ENCODE measurements at places on chromosomes 11 and 22.

DNA sequence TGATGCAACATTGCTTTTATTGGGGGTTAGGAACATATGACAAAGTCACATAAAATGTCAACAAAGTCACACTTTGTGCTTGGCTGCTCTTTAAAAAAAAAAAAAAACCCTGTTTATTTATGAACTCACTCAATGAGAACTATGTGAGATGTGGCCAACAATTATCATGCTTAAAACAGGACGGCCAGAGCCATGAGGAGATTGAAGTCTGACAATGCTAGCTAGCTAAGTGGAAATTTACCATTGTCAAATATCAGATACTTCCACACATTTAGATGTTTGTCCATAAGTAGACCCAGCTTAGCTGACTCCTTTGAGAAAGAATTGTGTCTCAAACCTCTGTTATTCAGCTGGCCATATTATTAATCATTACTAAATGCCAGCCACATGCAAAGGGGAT is 26.9 kb downstream of the BLID start:
- no peak for DNase-seq

DNA sequence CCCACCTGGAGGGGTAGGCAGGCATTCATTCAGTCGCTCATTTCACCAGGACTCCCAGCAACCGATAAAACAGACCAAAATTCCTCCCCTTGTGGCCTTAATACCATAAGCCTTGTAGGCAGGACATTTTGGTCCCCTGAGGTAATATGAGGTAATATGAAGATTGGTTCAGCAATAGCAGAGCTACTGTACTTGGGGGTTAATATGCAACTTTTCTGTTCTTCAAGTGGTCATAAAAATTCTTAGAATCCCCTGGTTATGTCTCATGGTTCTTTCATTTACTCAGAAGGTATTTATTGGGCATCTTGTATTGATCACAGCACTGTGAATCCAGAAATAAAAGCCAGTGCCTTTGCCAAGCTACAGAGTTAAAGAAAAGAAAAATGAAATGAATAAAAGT is 29.8 kb downstream of the SHISA8 start:
- no peak for DNase-seq

DNA sequence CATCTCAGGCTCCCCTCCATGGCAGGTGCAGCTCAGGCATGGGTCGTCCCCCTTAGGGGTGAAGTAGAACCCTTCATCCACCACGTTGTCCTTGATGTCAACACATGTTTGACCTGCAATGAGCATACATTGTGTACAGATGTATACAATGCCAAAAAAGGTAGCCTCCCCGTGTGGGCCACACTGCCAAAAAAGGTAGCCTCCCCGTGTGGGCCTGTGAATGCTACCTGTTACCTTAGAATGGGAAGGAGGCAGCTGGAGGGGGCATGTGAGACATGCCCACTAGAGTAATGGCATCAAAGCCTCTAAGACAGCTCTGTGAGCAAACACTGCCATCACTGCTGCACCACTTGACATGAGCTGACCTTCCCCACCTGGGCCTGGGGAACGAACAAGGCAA is 73.7 kb downstream of the DGCR2 start:
- no peak for DNase-seq

DNA sequence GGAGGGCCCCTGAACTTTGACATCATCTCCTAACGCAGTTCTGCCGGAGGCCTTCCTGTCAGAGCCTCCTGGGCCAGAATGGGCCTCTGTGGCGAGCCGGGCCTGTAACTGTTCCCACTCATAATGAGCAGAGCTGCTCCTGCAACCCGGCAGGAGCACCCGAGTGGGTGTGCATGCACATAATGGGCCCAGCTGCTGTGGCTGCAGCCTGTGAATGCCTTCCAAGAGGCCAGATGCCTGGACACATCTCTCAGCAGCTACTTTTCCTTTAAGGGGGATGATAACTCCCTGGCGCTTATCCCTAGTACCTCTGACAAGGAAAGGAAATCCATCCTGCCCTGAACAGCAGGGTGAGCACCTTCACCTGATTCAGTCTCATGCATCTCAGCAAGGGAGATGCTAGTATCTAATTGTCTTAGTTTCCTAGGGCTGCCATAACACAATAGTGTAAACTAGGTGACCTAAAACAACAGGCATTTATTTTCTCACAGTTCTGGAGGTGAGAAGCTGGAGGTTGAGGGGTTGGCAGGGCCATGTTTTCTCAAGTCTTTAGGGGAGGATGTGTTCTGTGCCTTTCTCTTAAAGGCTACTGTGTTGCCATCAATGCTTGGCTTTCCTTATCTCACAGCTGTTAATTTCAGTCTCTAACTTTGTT is 120.5 kb downstream of the TEAD1 start:
- no peak for DNase-seq

- DNase-seq = no peak
Measured at GRCh38 chr11:23313001-23313400, 452.7 kb upstream of the CCDC179 start.

- DNase-seq = no peak
Measured at GRCh38 chr11:9972989-9973388, 309.1 kb downstream of the SWAP70 start.

DNA sequence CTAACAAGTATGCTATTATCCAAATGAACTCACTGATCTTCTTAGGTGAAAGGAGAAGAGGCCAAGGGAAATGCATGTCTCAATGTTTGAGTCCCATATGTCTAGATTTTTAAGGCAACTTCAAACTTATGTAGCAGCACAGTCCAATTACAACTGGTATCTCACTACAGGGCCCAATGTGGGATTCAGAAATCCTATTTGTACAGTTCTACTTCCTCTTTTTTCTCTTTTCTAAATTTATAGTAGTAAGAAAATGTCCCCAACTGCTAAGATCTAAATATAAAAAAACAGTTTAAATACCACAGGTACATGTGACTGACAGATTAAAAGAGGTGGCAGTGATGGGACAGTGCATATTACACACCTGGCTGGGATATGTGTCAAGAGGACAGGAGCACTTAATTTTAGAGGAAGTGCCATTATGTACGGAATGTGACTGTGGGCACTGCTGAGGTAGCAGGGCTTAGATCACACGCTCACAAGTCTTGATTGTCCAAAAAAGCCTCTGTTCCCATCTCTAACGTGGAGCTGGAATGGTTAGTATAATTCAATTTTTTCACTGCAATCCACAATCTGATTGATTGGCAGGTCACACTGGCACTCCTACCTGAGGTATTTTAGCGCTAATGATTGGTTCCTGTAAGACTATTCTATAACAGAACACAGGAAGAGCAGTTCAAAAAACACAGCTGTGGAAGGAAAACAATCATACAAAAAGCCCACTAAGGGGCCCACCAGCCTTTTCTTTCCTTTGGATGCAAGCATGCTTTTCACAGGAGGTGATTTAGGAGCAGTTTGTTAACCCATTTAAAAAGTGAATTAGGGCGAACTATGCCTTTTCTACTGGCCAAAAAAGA is 34.6 kb downstream of the APOL5 start:
- no peak for DNase-seq

GRCh38 chr11:113286009-113286408 is 28.4 kb upstream of the TTC12 start:
- no peak for DNase-seq

GRCh38 chr11:78869293-78869692 is 294.6 kb upstream of the NARS2 start:
- no peak for DNase-seq

DNA sequence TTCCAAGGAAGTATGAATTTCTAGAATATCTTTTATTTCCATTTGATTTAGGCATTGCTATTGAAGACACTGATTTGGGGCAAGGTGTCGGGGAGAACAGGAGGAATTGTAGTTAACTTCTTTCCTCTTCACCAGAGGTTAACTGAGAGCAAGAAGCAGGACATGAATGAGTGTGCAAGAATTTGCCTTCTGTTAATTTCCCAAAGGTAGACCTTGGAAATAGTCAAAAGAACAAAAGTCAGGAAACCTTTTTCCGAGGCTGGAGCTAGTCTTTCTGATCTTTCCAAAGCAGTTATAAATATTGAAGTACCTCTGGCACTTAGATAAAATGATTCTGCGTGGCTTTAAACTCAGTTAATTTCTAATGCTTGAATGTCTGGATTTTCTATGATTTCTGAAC is 66.9 kb downstream of the MTMR3 start:
- no peak for DNase-seq

DNA sequence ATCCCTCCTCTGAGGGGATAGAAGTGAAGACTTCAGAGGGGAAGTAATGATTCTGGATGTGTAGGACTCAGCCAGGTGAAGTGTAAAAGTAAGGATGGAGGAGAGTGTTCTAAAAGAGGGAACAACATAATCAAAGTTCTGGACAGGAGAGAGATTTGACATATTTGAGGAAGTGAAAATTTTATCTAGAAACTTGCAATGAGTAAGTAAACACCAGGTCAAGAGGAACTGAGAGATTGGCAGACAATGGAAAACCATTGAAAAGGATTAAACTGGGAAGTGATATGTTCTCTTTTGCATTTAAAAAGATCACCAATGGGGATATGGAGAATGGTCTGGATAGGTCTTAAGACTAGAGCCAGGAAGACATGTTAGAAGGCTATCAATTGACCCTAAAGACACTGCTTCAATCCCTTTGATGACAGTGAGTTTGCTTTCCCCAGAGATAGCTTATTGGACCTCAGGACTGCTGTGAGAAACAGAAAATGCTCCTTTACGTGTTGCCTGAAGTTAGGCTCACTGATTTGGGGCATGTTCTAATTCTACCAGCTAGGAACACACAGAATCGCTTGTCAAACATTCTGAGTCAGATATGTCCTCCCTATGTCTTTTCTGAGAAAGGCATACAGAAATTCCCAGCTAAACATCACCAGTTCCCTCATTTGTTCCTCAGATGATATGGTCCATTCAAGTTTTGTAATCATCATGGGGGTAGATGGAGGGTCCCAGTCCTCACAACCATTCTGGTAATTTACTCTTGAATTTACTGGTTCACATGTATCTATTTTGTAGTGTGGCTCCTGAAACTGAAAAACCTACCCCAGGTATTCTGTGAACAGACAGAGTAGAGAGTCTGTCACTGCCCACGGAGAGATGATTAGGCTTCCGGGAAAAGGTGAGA is 144.9 kb downstream of the MAML2 start:
- DNase-seq = no peak

GRCh38 chr11:32039149-32039548 is 51.7 kb upstream of the RCN1 start:
- DNase-seq = no peak

DNA sequence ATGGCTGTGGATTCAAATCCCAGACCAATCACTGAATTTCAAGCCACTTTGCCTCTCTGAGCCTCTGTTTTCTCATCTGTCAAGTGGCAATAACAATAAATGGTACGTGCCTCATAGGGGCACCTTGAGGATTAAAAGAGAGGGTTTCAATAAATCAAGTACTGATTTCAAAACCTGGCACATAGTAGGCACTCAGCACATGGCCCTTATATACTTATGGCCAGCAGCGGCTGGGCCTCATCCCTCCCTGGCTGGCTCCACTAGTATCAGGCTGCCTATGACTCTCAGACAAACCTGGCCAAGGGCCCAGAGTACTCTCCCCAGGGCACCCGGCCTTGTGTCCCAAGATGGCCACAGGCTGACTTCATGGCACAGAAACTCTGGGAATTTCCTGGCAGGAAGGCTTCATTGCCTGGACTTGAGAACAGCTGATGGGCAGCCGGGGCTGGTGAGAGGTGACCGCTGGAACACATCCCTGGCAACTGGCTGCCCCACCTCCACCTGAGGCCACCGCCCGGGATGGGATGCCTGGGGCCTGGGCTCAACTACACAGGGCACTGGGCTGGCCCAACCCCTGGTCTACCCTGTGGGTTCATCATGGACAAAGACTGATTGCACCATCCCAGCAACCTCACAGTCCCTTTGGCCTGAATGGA is 3.4 kb downstream of the FADS3 start:
- no peak for DNase-seq

GRCh38 chr11:95791709-95792033 is 1.4 kb downstream of the CEP57 start:
- no peak for DNase-seq

DNA sequence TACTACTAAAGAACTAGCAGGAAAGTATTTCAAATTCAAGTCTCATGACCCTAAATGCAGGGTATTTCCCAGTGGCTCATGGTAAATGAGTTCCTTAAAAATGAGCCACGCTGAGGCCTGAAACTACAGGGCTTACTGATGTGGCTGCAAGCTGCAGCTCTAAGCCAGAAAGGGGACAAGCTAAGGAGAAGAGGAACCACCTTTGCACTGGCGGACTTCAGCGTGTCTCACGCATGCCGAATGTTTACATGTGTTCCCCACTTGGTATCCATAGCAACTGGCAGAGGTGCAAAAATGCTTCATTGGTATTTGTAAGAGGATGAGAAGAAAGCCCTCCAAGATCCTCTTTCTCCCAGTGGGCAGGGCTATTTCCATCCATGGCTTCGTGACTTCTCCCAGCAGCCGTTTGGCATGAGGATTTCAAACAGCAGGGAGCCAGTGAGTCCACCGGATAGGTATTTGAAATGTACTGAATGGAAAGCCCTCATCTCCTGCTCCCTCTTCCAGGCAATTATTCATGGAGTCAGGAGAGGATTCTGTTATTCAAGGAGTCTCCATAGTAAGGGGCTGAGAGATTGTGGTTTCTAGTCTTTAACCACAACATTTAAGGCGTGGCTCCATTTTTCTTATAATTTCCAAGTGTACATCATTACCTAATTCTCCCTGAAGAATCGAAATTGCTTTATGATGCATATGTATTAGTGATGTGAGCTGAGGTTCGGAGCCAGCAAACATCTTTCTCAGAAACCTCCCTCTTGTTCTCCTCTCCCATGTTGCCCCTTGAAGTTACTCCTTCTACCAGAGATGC is 55.3 kb upstream of the CD44 start:
- peak; percentile 66 for DNase-seq

GRCh38 chr11:1559111-1559951 is 12.7 kb downstream of the DUSP8 start:
- no peak for DNase-seq

DNA sequence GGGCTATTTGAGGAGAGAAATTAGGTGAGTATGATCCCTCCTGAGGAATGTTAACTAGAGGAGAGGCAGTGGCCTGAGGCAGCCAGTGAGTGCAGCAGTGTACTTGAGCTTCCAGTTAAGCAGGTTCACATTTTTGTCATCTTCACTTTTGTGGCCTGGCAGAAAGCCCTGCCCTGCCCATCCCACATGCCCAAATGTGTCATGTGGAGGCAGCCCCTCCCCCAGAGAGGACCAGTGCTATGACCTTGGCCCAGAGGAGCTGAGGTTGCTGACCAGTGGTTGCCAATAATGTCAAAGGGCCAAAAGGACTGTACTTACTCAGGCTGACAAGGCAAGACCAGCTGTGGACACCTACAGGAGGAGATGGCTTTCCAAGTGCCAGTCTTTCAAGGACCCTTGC is 17.6 kb upstream of the GRK2 start:
- DNase-seq = no peak

GRCh38 chr11:5339771-5340322 is 3.5 kb downstream of the OR51B5 start:
- no peak for DNase-seq

DNA sequence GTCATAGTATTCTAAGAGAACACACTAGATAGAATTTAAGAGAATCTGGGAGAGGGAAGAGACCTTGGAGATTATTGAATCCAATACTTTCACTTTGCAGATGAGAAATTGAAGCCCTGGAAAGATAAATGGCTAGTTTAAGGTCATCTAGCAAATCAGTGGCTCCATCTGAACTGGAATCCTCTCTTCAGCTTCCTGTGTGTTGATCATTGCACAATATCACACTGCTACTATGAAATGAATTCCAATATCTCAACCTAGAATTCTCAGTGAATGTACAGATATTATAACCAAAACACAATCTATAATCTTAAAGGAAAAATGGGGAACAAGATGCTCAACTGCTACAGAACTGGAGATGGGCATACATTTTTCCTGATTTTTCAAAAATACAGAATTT is 44.1 kb downstream of the DCUN1D5 start:
- no peak for DNase-seq

GRCh38 chr11:12914400-12914912 is 94.7 kb upstream of the RASSF10 start:
- DNase-seq = no peak
